ELF-1 (cell line): ENCODE measurements at places on chromosomes 3 and 15.

DNA sequence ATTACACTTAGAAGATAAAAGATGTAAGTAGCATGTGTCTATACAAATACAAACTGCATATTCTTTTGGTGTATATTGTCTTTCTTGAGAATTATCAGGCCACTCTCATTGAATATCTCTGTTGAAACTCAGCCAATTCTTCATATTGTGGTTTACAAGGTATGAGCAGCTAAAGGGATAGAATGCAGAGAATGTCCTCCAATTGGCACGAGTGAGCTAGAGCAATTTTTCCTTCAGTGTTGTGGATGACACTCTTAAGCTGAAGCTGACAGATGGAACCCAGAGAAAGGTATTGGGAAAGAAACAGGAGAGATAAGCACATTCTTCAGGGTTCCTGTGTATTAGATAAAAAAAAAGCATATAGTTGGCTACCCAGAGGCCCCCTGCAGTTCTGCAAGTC is 453.1 kb downstream of the EPHA3 start:
- DNase-seq, result no peak

GRCh38 chr3:21256932-21257331 is 494.1 kb downstream of the ZNF385D start:
- DNase-seq, result no peak

DNA sequence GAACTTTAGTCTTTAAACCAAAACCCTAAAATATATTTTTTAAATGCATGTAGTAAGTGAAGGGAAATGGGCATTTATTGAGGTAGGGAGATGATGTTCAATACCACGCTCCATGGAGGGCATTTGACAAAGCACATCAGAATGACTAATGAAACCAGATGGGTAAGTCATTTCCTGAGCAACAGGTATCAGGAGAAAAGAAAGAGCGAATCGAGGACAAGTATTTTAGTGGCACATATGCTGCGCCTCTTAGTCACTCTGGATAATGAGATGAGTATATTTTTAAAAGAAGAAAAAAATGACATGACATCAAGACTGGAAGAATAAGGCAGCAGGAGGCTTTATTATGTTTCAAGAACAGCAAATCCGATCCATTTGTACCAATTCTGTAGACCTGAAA is 129.0 kb upstream of the ARHGEF3 start:
- DNase-seq, result no peak

DNA sequence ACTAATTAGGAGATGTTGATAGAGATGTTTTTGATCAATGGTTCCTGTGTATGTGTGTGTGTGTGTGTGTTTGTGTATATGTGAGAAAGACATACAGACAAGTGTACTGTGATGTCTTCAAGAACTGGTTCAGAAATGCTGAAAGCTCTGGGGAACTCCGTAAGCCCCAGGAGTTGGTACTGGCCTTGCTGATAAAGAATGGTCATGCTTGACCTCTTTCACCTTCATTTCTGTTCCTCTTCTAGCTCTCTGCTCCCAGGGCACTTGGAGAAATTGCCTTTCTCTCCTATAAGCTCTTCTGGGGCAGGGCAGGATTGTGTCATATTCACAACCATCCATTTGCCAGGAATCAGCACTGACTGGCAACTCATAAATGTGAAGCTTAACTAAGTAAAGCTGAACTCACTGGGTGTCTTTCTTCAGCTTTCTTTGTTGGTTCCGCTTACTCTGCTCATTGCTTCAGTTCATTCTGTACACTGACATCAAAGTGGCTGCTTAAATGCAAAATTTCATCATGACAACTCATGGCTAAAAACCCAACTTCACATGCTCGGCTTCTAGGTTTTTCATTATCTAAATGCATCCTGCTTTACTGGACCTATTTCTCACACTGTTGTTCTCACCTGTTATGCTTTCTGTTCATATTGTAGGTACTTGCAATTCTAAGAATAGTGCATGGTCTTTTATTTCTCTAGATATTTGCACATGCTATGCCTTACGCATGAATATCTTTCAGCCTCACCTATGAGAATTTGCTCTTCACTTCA is 162.1 kb upstream of the LYSMD4 start:
- no peak for DNase-seq

GRCh38 chr3:166433060-166433459 is 595.8 kb upstream of the BCHE start:
- no peak for DNase-seq

DNA sequence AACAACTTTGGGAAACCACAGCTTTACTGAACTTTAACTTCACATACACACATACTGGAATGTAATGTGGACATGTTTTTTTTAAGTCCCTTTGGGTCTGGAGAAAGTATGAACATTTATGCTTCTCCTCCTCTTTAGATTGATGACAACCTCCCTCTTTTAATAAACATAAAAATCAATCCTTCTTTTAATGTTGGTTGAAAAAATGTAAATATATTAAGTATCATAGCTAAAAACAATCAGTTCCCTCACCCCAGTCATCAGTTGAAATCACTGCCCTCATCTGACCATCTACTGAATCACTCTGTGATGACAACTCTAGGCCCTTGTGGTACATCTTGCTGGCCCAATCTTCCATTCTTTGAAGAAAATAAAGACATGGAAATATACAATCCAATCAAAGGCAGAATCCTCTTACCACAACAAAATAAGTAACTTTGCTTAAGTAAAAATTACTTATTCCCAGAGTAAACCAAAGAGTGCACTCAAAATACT is 6.4 kb downstream of the AAGAB start:
- no peak for DNase-seq

GRCh38 chr15:93244696-93245660 is 156.0 kb upstream of the RGMA start:
- DNase-seq, result no peak

DNA sequence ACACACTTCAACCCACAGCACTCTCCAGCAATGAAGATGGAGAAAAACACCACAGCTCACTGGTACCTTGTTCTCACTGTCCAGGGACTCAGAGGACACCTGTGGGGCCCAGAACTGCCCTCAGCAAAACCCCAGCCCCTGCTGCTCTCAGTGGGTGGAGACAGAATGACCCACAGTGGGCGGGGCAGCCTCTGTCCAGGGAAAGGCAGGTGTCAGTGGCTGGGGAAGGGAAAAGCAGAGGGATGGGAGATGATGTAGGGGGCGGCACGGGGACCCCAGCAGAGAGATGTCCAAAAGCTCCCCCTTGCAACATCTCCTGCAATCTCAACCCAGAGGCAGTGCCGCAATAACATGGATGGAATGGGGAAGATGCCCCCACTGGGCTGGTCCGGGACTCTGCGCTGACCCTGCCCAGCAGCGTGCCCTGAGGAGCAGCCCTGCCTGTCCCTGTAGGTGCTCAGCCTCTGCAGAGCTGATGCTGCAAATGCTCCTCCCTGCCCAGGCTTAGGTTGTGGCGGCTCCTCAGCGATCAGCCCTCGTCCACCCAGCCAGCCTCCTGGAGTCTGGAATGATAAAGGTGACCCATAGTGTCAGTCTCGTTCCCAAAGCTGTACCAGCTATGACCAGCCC is 193.9 kb downstream of the XXYLT1 start:
- DNase-seq, result no peak

GRCh38 chr3:139691619-139692018 is 13.8 kb upstream of the NMNAT3 start:
- DNase-seq, result no peak

GRCh38 chr3:9332250-9333030 is 30.4 kb upstream of the THUMPD3 start:
- DNase-seq, result no peak

- no peak for DNase-seq
Measured at GRCh38 chr3:63521657-63522056, 130.8 kb upstream of the SNTN start.

DNA sequence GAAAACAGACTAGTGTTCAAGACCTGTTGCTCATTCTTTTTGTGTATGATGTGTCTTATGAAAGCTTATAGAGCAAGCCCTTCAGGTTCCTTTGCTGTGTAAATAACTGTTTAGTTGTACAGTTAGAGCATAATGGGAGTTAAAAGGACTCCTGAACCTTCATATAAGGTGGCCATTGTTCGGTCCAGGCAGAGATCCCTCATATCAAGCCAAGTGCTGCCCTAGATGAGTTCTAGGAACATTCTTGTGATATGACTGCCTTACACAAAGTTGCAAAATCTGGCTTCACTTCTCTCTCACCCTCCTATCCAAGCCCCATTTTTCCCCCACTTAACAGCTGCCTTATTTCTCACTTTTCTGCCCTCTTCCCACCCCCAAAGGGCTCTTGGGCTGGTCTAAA is 26.9 kb downstream of the GYG1 start:
- no peak for DNase-seq

GRCh38 chr3:33855884-33856546 is 57.6 kb downstream of the PDCD6IP start:
- no peak for DNase-seq

GRCh38 chr3:86785386-86785785 is 205.6 kb downstream of the VGLL3 start:
- no peak for DNase-seq
